ENCODE measurements at places on chromosomes 4 and X.

GRCh38 chr4:12446657-12447185 lies 1018.0 kb upstream of the HS3ST1 start:
- DNase-seq: no peak

DNA sequence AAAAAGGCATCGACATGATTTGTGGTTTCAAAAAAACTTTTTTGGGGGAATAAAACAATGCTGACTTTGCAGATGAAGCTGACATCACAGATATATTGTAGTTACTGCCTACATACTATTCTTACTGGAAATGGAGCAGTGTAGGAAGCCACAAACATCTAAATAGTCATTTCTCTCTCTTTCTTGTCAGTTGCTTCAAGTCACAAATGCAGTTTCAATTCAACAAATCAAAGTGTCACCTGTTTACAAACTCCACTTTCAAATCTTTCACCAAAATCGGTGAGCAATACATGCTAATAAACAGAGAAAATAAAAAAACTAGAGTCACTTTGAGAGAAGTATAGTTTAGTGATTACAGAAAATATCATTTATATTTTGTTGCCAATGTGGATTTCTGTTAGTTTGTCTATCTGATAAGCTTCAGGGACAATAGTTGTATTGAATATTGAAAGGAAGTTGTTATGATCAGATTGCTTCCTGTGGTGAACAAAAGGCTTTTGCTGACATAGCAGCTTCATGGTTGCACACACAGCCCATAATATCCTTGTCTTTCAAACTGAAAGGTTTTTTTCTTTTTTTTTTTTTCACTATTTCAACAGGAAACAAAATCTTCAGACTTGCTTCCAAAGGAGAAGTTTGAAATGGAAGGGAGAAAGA lies 49.7 kb upstream of the PTPN13 start:
- no peak for DNase-seq

DNA sequence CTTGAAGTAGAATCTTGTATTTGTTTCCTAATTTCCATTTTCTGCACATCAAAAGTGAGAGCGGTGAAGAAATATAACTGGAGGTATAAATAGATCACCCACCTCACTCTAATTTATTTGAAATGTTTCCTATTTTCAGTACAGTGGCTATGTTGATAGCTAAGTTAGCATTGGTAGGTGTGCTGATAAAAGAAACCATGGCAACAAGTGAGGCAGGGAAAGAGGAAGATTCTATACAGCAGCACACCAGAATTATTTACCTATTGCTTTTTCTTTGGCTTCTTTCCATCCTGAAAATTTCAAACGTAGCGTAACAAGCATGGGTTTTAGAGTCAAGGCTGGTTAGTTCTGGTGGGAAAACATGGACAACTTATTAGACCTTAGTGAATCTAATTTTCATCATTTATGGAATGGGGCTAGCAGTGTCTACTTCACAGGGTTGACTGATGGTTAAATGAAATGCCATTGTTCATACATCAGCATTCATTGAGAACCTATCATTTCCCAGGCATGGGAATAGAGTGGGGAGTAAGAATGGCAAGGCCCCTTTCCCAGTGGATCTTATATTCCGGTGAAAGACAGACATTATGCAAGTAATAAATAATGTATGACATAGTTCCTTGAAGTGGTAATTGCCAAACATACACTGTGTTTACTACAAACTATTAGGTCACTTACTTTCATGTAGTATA lies 30.6 kb upstream of the CTSO start:
- no peak for DNase-seq

DNA sequence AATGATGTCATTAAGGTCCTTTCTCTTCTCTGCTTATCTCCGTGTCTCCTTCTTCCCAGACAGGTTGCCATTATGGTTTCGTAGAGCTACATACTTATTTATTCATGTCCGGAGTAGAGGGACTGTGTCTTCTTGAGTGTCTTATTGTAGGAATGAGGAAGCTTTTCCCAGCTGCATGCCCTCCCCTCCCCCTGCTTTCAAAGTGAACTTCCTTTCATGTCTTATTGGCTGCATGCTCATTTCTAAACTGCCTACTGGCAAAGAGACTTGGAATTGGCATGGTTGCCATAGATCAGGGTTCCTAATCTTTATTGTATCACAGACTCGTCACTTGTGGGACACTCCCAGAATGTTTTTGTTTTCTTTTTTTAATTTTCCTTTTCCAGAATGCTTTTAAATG lies 15.4 kb downstream of the VAMP7 start:
- DNase-seq: no peak

- no peak for DNase-seq
Observed at GRCh38 chrX:40318801-40319200, 221.0 kb upstream of the BCOR start.

- DNase-seq: no peak
Observed at GRCh38 chr4:180542445-180543100, 1700.6 kb upstream of the TENM3 start.

GRCh38 chr4:165394275-165394674 lies 15.5 kb downstream of the CPE start:
- DNase-seq: peak; percentile 58

DNA sequence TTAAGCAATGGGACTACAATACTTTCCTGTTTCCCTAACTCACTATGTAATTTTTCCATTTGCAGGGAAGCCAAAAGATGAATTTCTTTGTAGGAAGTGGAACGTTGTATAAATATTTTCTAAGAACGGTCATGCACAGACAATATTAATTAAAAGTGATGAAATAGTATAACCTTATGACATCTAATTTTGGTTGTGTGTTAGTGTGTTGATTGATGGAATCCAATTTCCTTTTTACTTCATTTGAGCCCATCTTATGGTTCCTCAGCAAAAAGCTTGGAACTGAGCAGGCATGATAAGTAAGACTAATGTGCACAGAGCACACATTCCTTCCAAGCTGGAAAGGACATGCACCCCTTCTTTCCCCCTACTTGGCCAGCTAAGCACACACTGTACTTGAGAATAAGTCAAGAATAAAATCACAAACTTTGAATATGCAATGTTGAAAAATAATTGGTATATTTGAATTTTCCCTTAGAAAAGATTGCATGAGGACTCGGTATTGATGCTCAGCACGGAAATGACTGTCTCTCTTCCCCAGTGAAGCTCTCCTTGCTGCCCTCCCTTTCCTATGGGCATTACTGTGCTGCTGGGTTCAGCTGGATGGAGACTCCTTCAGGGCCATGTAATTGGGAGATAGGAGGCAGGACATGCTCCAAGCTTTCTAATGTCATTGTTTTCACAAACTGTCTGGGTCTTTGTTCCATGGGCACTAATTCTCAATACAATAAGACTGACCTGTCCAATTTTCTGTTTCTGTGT lies 19.2 kb upstream of the PDLIM3 start:
- no peak for DNase-seq

- DNase-seq: peak; percentile 70
Observed at GRCh38 chr4:5824635-5825034, 68.3 kb downstream of the CRMP1 start.

DNA sequence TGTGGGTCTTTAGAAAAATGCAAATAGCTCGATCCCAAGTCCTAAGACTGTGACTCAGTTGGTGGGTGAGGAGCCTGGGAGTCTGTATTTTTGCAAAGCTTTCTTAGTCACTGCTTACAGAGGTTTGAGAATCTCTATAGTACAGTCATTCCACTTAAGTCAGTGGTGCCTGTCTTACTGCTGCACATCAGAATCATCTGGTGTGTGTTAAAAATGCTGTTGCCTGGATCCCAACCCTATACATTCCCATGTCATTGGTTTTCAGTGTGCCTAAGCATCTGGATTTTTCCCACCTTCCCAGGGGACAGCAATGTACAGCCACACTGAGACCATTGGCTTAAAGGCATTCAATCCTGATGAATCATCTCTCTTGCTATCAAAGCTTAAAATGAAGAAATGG lies 21.0 kb upstream of the GEMIN8 start:
- DNase-seq: no peak

GRCh38 chrX:19595043-19595677 lies 79.9 kb upstream of the MAP3K15 start:
- no peak for DNase-seq

GRCh38 chr4:86557526-86557925 lies 36.6 kb upstream of the PTPN13 start:
- DNase-seq: no peak

- no peak for DNase-seq
Observed at GRCh38 chrX:17860811-17861488, at the start of gene RAI2. TSS of gene RAI2 (minus strand) at chrX:17861298. CDS start at chrX:17802010, 59,288 bp downstream.

DNA sequence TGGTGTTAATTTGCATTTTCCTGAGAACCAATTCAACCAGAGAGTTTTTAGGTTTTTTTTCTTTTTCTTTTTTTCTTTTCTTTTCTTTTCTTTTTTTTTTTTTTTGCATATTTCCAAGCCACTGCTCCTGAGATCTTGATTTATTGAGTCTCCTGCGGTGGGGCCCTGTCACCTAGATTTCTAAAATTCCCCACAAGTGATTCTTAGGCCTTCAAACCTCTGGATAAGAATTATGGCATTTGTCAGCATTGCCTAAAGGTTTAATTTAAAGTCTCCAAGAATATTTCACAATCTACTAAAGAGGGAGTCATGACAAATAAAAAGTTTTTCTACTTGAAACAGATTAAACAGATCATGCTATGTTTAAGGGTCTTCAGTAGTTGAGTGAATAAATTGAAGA lies 84.9 kb downstream of the GAB1 start:
- no peak for DNase-seq

GRCh38 chr4:42350611-42351182 lies 46.6 kb upstream of the SHISA3 start:
- no peak for DNase-seq

DNA sequence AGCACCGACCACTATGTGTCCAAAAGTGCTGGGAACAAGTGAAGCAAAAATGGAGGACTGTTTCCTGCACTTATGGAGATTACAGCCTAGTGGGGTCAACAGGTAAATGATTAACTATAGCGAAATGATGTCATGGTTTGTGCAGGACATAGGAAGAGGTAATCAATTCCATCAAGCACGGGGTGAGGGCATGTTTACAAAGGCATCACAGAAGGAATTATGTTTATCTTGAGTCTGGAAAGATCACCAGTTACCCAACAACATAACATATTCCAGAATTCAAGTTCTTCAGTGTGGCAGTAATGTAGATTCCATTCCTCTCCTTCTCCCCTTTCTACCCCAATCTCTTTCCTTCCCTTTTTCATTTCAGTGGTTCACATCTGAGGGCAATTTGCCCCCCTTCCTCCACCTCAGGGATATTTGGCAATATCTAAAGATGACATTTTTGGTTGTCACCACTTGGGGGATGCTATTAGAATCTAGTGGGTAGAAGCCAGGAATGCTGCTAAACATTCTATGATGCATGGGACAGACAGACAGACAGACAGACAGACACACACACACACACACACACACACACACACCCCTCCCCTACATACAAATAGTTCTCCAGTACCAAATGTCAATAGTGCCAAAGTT lies 24.1 kb downstream of the FAM47E start:
- DNase-seq: no peak

GRCh38 chr4:2991243-2991642 lies 27.9 kb downstream of the GRK4 start:
- no peak for DNase-seq

- DNase-seq: no peak
Observed at GRCh38 chrX:56232221-56233082, at the start of gene KLF8. TSS of gene KLF8 (plus strand) at chrX:56232356. CDS start at chrX:56233335, 979 bp downstream.

GRCh38 chr4:7539659-7540058 lies 104.9 kb upstream of the PSAPL1 start:
- DNase-seq: no peak

DNA sequence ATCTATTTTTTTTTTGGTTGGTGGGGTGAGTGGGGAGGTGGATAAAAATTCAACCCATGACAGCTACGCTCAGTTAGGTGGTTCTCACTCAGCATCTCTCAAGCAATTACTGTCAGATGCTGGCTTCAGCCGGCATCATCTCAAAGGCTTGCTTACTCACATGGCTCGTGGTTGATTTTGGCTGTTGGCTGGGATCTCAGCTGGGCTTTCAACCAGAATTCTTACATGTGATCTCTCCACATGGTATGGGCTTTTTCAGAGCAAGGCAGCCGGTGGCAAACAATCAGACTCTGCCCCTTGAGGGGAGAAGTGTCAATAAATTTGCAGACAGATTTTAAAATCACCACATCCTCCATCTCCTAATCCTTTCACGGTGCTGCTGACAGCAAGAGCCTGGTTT lies 47.2 kb downstream of the SLC34A2 start:
- DNase-seq: no peak

- no peak for DNase-seq
Observed at GRCh38 chr4:173514641-173515217, 15.3 kb downstream of the HAND2 start.

GRCh38 chr4:139532947-139533346 lies 23.1 kb downstream of the SETD7 start:
- no peak for DNase-seq

DNA sequence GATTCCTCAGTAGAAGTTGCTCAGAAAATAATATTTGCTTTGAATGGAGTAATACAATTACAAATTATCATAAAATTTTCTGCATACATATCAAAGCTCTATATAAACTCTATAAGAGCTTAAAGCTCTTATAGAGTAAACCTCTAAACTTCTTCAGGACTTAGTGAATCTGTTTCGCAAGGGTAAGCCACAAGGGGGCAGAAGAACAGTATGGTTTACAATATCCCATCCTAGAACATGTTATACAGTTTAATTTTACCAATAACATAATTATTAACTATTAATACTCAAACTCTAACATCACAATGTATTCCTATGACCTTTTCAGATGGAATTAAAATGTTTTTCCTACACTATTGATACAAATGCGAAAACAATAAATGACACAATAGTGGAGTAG lies 33.8 kb upstream of the SPANXN1 start:
- no peak for DNase-seq

- DNase-seq: no peak
Observed at GRCh38 chrX:139784807-139785206, 76.8 kb upstream of the MCF2 start.

DNA sequence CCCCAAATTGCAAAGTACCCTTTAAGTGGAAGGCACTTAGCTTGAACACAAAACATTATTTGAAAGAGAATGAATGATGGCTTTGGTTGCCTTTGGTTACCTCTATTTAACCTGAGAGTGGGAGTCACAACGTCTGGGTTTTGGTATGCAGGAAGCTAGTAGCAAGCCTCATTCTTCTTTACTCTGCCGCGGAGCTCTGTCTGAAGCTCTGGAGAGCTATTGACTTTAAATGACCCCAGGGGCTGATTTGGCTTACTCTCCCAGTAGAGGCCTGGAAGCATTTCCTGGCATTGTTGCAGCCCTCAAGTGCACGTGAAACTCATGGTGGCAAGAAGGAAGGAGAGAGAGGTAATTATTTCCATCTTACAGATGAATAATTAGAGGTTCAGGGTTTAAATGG lies 81.8 kb upstream of the MAGEA4 start:
- DNase-seq: no peak

DNA sequence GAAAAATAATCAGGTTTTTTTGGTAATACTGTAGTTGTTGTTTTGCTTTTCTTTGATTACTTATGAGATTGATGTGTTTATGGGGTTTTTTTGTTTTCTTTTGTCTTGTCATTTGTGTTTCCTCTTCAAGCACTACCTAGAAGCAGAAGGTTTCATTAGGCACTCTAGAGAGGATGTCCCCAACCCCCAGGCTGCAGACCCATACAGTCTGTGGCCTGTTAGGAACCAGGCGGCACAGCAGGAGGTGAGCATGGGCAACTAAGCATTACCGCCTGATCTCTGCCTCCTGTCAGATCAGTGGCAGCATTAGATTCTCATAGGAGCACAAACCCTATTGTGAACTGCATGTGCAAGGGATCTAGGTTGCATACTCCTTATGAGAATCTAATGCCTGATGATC lies 22.9 kb upstream of the NOCT start:
- no peak for DNase-seq
